ENCODE measurements at places on chromosomes 7 and 10.

DNA sequence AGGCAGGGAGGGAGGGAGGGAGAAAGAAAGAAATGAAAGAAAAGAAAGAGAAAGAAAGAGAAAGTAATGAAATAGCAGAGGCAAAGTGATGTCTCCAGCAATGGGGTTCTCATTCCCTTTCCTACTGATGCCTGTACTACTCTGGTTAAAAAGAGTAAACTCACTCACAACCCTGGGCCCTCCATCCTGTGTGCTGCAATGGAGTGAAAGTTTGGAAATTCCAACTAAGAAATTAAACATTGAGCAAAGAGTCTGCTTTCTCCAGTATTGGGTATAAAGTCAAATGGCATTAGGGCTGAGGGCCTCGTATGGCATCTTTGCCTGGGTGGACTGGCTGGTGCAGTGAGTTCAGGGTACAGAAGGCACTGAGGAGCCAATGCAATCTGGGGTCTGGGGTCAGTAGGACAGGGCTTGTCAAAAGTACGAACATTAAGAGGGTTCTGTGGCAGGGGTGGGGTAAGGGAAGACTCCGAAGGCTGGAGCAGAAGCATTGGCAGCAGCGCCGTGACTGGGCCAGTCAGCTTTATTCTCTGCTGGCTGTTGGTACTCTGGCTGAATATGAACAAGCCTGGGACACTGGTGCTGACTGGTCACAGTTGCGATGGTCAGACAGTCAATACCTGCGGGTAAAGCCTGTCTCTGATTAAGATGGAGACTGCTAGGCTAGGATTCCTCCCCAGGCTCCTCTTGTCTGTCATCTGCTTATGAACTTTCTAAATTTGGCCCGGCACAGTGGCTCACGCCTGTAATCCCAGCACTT, 24.1 kb upstream of the TNS3 start:
- DNase-seq, result no peak

GRCh38 chr7:82755705-82756551, 312.4 kb upstream of the CACNA2D1 start:
- DNase-seq, result no peak

- DNase-seq, result no peak
Observed at GRCh38 chr7:151435971-151436370, 4.0 kb downstream of the CRYGN start.

GRCh38 chr10:117519879-117520278, 22.7 kb upstream of the EMX2 start:
- DNase-seq, result no peak

DNA sequence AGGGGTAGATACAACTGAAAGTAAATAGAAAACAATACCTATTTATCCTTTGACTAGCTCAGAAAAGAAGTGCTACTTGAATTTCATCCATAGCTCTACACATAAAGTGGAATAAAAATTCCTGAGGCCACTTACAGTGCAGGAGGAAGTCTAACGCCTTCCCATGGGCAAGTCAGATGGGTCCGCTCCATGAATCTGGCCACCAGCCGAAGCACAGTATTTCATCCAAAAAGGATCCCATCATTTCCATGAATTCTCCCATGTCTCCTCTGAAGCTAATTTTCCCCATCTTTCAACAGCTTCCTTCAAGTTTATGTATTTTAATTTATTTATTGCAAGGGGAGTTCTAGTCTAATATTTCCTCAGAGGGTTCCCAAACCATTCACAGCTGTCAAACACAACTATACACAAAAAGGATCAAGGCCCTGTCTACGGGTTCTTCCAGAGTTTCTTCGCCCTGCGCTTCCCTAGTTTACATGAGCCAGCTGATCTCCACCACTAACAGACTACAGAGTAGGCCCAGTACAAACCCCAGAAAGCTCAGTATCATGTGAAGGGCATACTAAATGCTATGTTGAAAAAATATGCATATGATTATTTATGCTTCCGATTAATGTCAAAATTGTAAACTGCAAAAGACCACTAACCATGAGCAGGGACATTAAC, 184.7 kb downstream of the DOCK4 start:
- DNase-seq, result no peak

GRCh38 chr10:83195021-83195420, 944.3 kb upstream of the GHITM start:
- DNase-seq, result no peak

DNA sequence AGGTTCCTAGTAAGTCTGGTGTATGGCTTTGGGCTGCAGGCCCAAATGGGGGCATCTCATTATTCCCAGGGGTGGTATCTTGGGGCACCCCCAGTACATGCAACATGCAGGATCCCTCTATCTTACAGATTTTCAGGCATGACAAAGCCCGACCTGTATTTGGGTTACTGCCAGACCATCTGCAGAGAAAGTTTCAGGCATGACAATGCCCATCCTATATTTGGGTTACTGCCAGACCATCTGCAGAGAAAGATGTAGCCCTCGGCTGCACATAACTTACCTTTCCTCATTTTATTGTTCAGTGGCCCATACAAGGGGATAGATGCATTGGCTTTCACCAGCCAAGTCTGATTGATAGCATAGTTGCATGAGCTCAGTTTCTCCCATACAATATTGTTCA, 112.2 kb upstream of the RAB18 start:
- DNase-seq, result no peak

- DNase-seq, result no peak
Observed at GRCh38 chr7:13988731-13989125, 738 bp downstream of the ETV1 start.

DNA sequence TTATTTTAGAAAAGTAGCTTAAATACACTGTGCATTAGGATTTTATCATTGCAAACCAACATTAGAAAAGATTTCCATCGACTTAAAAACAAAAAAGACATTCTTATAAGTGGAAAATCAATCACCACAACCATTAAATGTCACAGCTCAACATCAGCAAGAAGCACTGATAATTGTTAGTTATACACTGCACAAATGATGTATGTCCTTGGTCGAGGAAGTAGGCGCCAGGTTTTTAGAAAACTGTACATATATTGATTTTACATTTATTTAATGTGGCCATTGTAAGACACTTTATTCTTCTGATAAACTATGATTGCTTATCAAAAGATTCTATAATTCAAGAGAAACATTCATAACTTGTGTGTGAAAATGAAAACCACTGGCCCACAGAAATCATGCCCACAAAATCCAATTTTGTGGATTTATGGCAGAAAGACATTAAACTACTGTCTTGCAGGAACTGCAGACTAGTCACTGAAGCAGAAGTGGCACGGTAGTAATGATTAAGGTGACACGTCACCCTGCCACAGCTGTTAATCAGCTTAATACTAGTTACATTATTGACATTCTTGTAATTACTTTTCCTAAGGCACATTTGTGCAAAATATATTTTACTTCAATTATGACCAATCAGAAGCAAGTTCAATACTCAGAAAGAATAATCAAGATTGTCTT, 79.4 kb downstream of the VPS41 start:
- no peak for DNase-seq

DNA sequence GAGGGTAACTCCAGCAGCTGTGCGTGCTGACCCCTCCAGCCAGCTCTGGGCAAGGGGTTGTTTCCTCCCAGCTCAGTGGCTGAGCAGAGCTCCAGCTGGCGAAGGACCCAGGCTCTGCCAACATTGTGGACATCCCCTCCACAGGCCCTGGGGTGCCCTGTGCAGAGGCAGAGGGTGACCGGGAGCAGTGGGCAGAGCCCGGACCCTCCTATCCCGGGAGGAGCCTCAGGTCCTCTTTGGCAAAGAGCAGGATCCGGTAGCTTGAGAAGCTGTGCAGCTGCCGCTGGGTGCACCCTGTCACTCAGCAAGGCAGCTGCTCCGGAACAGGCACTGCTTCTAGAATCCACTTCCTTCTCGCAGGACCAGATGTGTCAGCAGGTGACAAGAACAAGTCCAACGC, 175.9 kb downstream of the EBF3 start:
- no peak for DNase-seq

- no peak for DNase-seq
Observed at GRCh38 chr7:110157631-110158362, 933.1 kb upstream of the LRRN3 start.

DNA sequence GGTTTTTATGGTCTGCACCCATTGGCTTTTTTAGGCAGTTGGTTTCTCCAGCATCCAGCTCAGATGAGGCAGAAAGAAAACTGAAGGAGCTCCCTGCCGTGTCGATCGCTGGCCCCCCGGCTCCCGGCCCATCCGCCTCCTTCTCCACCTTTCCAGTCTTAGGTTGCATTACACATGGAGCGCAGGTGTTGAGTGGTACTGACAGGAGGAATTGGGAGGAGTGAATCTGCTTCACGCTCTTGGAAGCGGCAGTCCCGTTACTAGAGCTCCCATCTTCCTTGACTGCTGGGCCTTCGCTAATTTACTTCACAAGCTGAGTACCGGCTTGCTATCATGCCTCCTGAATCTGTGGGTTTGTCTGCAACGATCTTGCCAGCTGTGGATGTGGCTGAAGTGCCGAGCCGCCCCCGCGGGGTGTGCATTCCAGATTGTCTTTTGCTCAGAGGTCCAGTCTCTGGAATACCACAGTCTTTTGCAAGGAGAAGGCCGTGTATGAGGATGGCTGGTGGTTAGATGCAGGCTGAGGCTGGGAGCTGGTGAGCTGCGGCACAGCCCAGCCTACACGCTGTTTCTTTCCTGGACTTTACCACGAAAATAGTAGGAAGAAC, 17.1 kb downstream of the IQCE start:
- DNase-seq, result no peak

DNA sequence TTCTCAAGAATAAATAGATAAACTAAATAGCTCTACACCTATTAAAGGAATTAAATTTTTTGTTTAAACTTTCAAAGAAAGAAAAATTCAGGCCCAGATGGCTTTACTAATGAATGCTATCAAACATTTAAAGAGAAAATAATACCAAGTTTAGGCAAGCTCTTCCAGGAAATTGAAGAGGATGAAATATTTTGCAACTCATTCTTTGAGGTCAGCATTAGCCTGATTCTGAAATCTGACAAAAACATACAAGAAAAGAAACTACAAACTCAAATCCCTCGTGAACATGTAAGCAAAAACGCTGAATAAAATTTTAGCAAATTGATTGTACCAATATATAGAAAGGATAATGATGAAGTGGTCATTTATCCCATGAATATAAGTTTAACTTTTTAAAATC, 93.4 kb downstream of the RTKN2 start:
- no peak for DNase-seq

- no peak for DNase-seq
Observed at GRCh38 chr10:77157248-77158019, 480.2 kb downstream of the KCNMA1 start.

DNA sequence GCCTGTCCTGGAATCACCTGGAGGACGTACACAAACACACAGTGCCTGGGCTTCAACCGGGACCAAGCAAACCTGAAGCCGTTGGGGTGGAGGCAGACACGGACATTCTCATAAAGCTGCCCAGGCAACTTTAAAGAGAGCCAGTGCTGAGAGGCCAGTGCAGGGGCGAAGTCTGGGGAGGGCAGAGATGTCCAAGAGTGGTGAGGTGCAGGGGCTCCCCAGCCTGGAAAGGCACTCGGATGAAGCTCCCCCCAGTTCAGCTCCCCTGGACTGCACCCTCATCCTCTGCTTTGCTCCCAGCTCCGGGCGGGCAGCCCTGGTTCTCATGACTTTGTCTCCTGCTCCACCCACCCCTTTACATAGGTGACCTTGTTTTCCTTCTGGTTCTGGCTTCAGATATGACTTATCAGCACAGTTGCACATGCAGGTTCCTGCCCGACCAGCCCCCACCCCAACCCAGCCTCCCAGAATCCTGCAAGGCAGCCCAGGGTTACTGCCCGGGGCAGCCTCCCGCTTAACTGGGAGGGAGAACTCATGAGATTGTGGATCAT, 60.8 kb upstream of the EEPD1 start:
- DNase-seq, result no peak

- DNase-seq, result no peak
Observed at GRCh38 chr7:108455551-108455997, 662 bp downstream of the NRCAM start.

- DNase-seq, result no peak
Observed at GRCh38 chr10:122326806-122327205, 47.7 kb upstream of the PLEKHA1 start.

DNA sequence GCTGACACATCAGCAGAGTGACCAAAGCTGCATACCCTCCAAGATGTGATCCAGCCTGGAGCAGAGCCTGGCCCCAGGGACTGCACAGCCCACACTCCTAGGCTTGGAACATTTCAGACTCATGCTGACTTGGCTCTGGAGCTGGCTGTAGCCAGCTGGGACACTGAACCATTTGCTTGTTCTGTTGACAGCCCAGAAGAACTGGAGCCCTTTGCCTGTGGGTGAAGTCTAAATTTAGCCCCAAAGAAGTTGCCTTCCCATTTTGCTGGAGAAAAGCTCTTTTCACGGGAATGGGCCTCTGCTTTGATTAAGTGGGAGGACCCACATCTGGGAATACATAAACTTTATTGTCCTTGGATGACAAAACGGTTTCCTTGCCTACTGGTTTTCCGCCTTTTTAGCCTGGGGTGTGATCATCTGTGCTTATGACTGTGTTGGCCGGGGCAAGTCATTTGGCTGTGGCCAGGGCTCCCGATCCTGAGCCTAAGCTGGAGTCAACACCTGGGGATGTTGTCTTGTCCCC, 186.2 kb upstream of the BMPER start:
- DNase-seq, result no peak

DNA sequence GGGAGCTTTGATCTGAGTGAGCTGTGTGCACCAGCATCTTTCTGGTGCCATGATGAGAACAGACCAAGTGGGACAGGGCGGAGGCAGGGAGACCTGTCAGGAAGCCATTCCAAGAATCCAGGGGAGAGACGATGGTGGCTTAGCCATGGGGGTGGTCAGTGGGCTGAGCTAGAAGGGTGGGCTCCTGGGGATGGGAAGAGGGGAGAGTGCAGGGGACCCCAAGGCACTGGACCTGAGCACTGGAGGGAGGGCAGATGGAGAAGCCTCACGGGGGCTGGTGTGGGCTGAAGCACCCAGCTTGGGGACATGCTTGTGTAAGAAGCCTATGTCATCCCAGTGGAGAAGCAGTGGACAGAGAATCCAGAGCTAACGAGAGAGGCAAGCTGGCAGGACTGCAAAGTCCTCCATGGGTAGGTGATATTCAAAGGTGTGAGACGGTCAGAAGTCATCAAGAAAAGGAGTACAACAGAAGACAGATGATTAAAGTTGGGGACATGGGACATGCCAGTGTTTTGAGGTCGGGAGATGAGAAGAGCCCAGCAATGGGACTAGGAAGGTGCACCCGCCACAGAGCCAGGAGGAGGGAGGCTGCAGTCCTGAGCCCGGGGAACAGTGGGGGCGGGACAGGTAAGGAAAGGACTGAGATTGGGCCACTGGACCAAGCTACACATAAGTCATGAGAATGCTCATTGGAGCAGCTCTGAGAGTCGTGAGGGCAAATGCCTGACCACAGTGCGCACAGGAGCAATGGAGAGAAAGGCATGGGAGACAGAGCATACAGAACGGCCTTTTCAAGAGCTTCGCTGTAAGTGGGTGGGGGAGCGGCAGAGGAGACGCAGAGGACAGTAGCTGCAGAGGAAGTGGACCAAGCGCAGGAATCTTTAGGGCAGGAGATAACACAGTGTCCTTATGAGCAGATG, 72.0 kb downstream of the GRID1 start:
- DNase-seq, result no peak

DNA sequence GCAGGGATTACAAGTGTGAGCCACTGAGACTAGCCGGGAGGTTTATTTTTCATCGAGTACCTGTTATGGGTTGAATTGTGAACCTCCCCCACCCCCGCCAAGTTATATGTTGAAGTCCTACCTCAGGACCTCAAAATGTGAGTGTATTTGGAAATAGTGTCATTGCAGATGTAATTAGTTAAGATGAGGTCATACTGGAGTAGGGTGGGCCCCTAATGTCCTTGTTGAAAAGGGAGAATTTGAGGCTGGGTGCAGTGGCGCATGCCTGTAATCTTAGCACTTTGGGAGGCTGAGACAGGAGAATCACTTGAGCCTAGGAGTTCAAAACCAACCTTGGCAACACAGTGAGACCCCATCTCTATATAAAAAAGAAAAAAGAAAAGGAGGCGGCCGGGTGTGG, 10.8 kb upstream of the BAG3 start:
- no peak for DNase-seq
